ENCODE measurements at places on chromosomes 5 and 9.

DNA sequence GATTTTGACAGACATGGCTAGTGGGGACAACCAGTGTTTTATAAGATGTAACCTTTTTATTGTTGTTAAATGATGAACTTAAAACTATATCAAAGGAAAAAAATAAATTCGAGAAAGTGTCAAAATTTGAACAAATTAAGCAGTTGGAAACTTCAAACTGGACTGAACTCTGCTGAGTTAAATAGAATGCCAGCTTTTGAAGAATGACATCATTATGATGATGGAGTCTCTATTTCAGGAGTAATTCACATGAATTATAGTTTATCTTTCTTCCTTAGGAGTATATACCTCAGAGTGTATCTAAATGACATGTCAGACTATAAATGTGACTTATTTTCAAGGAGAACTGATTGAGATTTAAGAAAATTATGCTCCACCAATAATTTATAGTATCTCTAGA lies 125.2 kb downstream of the CAMK4 start:
- DNase-seq, result no peak

- DNase-seq, result peak; percentile 81
Observed at GRCh38 chr5:448061-448765, 5.2 kb downstream of the EXOC3 start.

DNA sequence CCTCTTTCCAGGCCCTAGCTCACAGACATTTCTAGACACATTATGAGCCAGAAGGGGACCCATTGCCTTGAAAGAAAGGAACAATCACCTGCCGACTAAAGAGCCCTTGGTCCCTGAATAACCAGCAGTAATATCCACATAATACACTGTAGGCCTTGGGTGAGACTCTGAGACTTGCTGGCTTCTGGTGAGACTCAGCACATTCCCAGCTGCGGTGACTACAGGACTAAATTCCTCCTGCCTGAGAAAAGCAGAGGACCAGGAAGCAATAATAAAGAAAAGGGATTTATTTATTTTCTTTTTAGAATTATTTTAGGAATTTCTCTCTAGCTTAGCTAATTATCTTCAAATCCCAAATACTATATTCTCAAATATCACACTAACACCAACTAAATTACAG lies 87.8 kb upstream of the RGS7BP start:
- DNase-seq, result no peak

DNA sequence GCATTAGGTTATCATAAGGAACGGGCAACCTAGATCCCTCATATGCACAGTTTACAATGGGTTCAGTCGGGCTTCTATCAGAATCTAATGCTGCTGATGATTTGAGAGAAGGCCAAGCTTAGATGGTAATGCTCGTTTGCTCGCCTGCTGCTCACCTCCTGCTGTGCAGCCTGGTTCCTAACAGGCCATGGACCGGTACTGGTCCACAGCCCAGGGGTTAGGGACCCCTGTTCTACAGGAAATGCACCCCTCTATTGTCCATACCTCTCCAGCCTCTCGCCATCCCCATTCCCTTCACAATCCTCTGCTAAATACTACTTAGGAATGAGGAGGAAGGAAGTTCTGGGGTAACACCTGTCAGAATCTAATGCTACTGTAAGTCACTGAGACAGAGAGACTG lies 75.1 kb downstream of the OXCT1 start:
- DNase-seq, result no peak

GRCh38 chr5:127038550-127038949 lies 8.2 kb upstream of the MARCHF3 start:
- no peak for DNase-seq

DNA sequence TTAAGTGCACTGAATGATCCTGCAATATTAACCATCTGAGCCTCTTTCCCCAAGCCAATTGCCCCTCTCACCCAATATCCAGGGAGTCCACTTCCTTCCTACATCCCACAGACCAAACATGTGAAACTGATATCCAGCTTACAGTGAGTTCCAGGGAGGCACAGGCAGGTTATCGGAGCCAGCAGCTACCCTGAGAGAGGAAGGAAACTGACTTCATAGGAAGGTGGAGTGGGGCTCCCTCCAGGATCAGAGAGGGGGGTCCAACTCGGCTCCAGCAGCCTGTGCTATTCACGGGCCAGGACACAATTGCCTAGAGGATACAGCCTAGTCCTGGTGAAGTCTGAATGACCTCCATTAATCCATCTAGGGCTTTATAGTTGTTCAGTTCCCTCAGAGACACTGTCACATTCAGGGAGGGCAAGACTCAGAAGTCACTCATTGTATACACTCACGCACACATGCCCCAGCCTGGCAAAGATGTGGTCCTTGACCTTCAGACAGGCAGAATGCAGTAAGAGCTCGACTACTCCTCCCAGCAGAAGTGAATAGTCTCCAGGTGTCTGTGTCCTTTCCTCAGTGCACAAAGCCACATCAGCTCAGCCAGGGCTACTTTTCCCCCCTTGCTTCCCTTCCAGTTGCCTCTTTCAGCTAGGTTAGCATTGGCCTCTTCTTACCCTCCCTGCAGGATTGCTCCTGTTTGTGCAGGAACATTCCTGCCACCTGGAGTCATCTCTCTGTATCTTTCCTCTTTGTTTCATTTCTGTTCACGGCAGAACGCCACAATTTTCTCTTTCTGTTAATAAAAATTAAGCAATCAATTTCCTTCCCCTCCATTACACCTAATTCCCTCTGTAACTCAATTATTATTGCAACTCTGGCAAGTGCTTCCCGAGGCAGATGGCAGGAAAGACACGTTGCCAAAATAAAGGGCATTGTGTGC lies 501.7 kb downstream of the ARHGEF28 start:
- no peak for DNase-seq

GRCh38 chr5:134132372-134133187 lies 18.1 kb downstream of the TCF7 start:
- DNase-seq, result no peak

- DNase-seq, result no peak
Observed at GRCh38 chr5:1378096-1378495, 33.2 kb upstream of the CLPTM1L start.

DNA sequence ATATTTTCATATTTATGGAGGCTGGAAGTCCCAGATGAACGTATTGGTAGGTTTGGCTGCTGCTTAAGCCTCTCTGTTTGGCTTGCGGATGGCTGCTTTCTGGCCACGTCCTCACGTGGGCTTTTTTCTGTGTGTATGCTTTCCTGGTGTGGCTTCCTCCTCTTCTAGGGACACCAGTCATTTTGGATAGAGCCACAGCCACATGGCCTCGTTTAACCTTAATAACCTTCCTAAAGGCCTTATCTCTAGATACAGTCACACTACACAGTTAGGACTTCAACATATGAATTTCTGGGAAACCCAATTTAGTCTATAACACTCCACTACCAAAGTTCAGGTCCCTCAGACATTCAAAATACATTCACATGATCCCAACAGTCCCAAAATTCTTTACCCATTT lies 26.9 kb downstream of the NUTM2F start:
- no peak for DNase-seq

DNA sequence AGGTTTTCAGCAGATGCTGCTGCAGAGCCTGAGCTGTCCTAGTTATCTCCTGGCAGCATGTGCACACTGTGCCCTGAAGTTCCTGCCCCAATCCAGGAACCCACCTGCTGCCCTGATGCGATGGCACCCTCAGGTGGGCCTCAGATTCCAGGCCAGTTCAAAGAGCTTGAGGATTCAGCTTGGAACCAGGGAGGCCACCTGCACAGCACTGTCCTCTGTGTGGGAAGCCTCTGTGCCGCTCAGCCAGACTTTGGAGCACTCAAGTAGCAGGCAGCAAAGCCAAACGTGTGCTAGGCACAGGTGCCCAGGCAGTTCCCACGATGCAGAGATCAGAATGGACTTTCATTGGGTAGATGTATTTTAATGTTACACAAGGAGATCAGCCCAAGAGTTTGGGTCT lies 132.8 kb upstream of the RAPGEF1 start:
- DNase-seq, result no peak

GRCh38 chr5:144142824-144143162 lies 27.7 kb downstream of the YIPF5 start:
- no peak for DNase-seq

GRCh38 chr5:78004559-78004958 lies 228.4 kb upstream of the TBCA start:
- no peak for DNase-seq

- no peak for DNase-seq
Observed at GRCh38 chr5:155953335-155953734, 373.6 kb upstream of the SGCD start.

DNA sequence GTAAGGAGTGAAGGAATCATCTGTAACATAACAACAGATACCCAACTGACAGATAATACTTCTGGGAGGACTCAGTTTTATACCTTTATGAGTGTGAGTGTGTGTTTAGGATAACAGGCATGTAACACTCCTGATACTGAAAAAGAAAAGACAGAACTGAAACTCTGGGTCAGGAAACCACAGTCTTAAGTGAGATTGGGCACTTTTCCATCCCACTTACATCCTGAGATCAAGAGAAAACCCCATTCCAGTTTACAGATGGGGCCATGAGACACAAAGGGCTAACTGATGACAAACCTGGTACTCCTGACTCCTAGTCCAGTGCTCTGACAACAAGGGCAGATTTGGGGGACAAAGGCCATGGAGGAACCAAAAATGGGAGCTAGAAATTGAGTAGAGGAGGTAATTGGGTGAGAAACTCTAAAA lies 18.0 kb downstream of the IL5 start:
- DNase-seq, result peak; percentile 32

GRCh38 chr5:53114988-53115387 lies 5.4 kb upstream of the MOCS2 start:
- DNase-seq, result no peak

DNA sequence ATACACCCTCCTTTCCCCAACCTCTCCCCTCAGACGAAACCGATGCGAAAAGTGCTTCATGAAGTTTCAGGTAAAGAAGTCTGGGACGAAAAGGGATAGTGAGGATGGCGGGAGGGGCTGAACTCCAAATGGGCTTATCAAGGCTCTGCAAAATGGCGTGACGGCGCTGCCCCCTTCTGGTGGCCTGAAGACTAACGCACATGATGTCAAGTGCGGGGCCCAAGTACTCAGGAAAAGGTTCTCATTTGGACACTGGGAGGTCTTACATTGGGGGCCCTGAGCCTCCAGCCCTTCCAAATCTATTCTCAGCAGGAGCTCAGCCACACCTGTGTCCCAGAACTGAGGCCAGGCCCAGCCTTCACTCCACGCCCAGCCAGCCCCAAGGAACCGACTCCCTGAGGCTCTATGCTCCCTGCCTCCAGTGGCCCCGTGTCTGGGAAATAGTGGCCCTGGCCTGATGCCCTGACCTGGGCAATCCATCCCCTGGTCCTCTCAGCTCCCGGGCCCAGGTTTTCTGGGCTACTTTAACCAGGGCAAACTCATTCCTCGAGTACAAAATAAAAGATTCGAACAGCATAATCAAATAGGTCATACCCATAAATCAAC lies 119.9 kb downstream of the KCNIP1 start:
- peak; percentile 76 for DNase-seq

DNA sequence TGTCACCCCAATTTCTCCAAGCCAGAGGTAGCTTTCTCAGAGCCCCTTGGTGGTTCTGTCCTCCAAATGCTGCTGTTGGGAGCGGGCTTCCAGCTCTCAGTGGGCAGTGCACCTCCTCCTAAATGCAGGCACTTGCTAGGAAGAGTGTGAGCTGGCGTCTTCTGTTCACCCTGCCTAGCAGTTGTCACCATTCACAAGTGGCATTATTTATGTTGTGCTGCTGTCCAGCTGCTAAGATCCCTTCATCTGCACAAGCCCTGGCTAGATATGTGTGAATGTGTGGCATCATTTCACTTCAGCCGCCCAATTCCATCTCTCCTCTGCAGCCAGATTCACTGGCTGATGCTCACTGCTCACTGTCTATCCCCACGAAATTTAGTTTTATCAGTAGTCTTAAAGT lies 43.7 kb downstream of the SLC36A1 start:
- no peak for DNase-seq

GRCh38 chr5:129748913-129749880 lies 1.3 kb downstream of the MINAR2 start:
- no peak for DNase-seq

GRCh38 chr9:130242270-130243014 lies 23.1 kb upstream of the HMCN2 start:
- no peak for DNase-seq

DNA sequence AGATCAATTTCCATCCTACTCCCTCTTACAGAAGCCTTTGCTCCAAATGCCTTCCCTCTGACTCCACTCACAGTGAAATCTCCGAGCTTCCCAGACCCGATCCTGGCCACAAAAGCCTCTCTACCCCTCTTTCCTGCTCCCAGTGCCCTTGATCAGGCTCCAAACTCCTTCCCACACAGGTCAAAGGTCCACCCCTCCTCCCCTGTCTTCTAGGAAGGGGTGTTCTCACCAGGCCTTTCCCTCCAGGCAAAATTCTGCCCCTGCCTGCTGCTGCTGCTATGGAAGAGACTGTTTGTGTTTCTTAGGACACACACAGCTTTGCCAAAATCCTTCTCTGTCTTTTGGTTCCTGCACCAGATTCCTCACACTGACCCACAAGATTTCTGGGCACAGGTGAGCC lies 85.8 kb upstream of the ALDH1A1 start:
- DNase-seq, result no peak

DNA sequence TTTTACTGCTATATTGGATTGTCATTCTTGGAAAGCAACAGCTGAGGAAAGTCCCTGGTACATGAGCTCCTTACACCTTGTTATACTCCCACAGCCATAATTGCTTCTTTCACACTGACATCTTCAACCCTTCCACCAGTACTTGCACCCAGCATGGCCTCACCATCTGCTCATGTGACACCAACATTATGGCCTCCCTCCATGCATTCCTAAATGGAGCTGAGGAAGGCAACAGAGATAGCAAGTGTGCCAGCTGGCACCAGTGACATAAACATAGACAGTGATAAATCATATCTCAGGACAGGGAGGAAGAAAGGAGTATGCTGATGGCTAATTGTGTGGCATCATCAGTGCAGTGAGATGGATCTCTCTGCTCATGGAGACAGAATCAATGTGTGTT lies 119.5 kb downstream of the BAAT start:
- DNase-seq, result no peak

GRCh38 chr5:15835514-15835913 lies 335.5 kb downstream of the FBXL7 start:
- DNase-seq, result no peak

DNA sequence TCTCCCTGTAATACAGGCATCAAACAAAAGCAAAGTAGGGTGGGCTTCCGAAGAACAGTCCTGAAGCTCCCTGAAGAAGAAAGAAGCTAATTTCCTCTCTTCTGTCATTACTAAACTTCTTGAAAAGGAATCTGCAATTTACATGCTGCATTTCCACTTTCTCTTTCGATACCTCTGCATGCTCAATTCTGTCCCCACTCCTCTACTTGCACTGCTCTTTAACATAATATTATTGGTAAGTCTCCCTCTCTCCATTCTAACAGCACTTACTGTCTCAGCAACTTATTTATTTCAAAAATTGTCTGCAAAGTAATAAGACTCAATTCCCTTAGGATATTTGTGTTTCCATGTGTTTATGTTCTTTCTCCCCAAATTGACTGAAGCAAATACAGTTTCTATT lies 3.9 kb upstream of the PLPP1 start:
- DNase-seq, result peak; percentile 4

GRCh38 chr5:38692781-38693527 lies 136.5 kb upstream of the LIFR start:
- DNase-seq, result no peak
